ENCODE measurements at places on chromosomes 7 and 10.

- DNase-seq, result no peak
Observed at GRCh38 chr10:3622845-3623621, 162.0 kb downstream of the KLF6 start.

DNA sequence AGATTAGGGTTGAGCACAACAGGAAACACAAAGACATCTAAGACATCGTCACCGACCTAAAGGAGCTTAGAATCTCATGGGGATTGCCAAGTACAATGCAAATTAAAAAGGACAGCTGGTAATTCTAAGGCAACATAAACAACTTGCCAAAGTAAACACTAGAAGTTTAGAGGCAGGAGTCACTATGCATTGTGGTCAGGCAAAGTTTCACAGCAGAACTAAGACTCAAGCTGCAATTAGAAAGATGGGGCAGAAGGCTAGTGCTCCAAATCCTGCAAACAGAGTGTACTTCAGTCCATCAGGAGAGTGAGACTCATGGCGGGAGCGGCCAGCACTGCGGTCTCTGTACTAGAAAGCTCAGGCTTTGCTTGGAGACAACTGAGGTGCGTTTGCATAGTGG, 52.7 kb downstream of the HIPK2 start:
- no peak for DNase-seq

- DNase-seq, result no peak
Observed at GRCh38 chr10:7011994-7012393, 398.8 kb downstream of the SFMBT2 start.

GRCh38 chr7:141593134-141593533, 41.9 kb downstream of the AGK start:
- DNase-seq, result no peak

DNA sequence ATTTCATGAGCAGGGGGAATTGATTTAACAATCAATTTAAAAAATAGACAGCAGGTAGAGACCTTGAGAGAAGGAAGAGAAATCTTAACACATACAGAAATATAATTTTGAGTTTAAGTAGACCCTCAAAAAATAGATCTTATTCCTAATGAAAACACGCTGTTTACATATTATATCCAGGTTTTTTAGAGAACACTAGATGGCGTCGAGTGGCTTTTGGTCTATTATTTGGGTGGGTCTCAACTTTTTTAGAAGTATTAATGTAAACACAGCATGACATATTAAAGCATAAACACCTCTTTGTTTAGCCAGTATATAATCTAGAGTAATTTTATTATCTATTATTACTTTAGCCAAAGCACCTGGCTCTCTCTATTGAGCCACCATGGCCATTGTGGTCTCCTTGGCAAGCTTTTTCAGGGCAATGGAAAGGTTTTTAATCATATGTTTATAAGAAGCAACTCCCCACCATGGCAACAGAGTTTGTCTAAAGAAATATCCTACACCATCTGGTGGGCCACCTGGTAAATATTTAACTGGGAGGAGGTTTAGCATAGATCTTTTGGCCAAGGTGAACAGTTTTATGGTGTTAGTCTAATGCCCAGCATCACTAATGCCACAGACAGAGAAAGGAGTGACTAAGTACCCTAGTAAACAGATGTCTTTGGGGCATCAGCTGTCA, 59.7 kb upstream of the PRSS1 start:
- DNase-seq, result peak; percentile 15

- peak; percentile 67 for DNase-seq
Observed at GRCh38 chr10:120336911-120337540, 120.0 kb upstream of the PLPP4 start.

All from inflammatory macrophage treated with lipopolysaccharide for 1 hour (primary cell).